ENCODE measurements at places on chromosomes 6 and 20.

GRCh38 chr6:44734886-44735629, 347.6 kb downstream of the CDC5L start:
- no peak for DNase-seq

GRCh38 chr6:170393807-170394399, 87.3 kb downstream of the FAM120B start:
- DNase-seq = no peak

DNA sequence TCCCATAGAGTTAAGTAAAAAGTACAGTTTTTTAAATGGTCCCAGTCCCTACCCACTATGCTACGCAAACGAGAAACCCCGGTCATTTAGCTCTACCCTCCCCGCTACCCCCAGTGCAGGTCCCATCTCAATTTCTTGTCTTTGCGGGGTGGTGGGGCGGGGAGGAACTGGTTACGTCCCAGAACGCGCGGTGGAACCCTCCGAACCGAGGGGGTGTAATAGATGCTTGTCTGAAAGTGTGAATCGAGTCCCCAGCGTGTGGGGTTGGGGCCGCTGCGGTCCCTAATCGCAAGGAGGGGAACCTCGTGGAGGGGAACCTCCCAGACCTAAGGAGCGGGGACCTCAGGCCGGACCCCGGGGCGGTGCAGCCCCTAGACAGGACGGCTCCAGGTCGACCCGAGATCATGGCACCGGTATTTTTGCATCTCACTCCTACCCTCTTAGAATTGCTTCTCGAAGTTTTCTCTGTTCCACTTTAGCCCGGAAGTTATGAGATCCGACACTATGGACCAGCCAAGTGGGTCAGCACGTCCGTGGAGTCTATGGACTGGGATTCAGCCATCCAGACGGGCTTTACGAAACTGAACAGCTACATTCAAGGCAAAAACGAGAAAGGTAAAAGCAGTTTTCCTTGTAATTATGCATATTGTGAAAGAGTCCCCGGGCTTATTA, 779 bp downstream of the HEBP2 start:
- DNase-seq = no peak

DNA sequence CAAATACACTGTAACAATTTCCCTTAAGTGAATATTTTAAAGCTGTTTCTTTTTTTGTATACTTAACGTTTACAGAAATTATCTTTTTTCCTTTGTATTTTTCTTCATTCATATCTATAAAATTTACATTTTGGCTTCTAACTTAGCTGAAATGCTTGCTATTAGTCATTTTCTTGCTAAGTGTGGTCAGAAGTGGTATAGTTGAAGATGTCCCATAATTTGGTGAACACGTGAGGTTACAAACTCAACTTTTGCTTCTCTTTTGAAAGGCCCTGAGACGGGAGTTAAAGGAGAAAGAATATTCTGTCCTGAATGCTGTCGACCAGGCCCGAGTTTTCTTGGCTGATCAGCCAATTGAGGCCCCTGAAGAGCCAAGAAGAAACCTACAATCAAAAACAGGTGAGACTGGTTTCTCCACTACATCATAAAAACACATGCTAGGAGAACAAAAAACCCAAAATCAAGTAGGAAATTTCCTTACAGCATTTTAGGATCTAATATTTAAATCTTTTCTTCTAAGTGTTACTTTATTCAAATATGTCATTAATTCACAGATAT, 445.0 kb downstream of the UTRN start:
- DNase-seq = no peak

GRCh38 chr6:111591370-111591900, 14.2 kb downstream of the TRAF3IP2 start:
- peak; percentile 78 for DNase-seq
